ENCODE measurements at places on chromosomes 3 and 15.

DNA sequence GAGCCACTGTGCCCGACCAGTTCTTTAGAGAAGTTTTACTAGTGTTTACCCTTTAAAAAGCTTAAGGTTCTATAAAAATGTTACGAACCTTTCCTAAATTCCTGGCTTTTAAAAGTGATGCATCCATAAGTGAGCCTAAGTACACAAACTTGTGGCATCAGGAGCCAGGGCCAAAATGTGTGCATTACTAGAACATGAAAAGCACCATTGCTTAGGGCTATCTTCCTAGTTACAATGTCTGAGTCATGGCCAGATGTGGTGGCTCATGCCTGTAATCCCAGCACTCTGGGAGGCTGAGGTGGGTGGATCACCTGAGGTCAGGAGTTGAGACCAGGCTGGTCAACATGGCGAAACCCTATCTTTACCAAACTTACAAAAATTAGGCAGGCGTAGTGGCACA, 39.9 kb downstream of the LEO1 start:
- no peak for DNase-seq

GRCh38 chr15:67832031-67832551, 6.8 kb downstream of the SKOR1 start:
- no peak for DNase-seq

- DNase-seq, result no peak
Measured at GRCh38 chr3:66162766-66163165, 58.0 kb upstream of the SLC25A26 start.

- DNase-seq, result no peak
Measured at GRCh38 chr3:114899186-114899931, 247.7 kb downstream of the ZBTB20 start.

- no peak for DNase-seq
Measured at GRCh38 chr3:128077202-128077624, 25.0 kb downstream of the SEC61A1 start.
